ENCODE measurements at places on chromosomes 7 and 10. TPM values are rescaled to one million over a fixed set of nuclear protein-coding genes. Genes with fewer than 3 reads are reported as not detected.

FAM131B gene
- 7.6 TPM for total RNA-seq

TNPO3 gene
- total RNA-seq, result 49.2 TPM

OR2A42 gene
- total RNA-seq, result not detected

- no peak overlapping the region for H3K4me3 ChIP-seq
- no peaks in the 10 kb centered on the region for H3K36me3 ChIP-seq
- no peaks in the 10 kb centered on the region for H3K27me3 ChIP-seq
Observed at GRCh38 chr10:34010891-34011290, 676.4 kb upstream of the NRP1 start.

DNA sequence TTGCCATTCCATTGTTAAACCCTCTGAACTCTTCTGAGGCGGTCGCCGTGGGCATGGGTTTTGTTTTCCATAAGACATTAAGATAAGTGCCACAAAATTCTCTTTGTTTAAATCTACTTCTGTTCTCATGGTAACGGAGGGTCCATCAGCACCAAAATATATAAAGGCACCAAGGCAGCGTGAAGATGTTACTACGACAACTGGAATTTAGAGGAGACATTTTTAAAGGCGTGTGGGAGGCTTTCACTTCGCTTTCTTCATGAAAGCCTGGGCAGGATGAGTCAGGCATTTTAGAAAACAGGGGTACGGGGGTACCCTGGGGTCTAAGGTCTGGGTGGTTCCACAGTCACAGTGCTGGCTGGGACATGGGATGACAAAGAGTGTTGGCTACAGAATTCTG, 34.0 kb downstream of the SMKR1 start:
- H3K36me3 ChIP-seq, result no peaks in the 10 kb centered on the region
- no peak overlapping the region for H3K27ac ChIP-seq
- H3K4me3 ChIP-seq, result no peak overlapping the region
- H3K27me3 ChIP-seq, result no peaks in the 10 kb centered on the region
- peaks cover 4% of the 10 kb centered on the region for H3K4me1 ChIP-seq

- no peak for DNase-seq
- no peaks in the 10 kb centered on the region for H3K27me3 ChIP-seq
- H3K4me1 ChIP-seq, result no peaks in the 10 kb centered on the region
- H3K27ac ChIP-seq, result no peak overlapping the region
Observed at GRCh38 chr10:21702633-21703111, 168.6 kb downstream of the MLLT10 start.

DNA sequence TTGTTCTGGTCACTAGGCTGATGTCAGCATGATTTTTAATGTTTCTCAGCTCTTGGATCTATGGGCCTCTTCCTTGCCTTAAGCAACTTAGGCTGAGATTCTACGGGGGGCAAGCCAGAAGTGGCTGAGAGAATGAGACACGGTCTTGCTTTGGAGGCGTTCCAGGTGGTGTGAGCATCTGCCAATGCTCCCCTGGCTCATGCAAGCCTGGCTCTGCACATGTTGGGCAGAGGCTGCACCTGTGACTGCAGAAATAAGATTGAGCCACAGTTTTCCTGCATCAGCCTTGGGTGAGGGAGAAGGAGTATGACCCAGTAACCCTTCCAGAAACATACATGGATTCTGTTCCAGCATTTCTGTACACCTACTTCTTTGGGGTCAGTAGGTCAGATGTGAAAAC, 41.9 kb downstream of the C10orf120 start:
- no peaks in the 10 kb centered on the region for H3K36me3 ChIP-seq
- no peak overlapping the region for H3K27ac ChIP-seq
- DNase-seq, result no peak

DNA sequence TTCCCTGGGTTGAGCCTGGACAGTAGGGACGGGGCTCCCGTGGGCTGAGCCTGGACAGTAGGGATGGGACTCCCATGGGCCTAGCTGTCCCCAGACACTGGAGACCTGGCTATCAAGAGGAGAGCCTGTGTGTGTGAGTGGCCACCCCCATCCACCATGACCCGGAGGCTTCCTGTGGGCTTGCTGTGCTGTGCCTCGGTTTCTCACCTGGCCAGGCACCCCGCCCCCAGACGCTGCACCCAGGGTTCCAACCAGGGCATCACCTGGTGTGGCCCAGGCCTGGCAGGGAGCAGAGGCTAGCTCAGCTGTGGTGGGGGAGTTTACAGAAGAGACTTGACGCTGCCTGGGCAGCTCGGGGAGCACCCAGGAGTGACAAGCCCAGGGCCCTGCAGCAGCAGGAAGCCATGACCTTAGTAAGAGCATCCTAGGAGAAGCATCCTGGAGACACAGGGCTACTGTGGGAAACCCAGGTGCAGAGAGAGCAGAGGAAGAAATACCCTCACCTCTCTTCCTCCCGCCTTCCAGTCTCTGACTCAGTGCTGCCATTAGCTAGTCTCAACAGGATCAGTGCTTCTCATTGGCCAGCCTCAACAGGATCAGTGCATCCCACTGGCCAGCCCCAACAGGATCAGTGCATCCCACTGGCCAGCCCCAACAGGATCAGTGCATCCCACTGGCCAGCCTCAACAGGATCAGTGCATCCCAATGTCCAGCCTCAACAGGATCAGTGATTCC, 61.0 kb downstream of the PDGFA start:
- H3K4me1 ChIP-seq, result peaks cover 18% of the 10 kb centered on the region
- H3K36me3 ChIP-seq, result no peaks in the 10 kb centered on the region
- H3K4me3 ChIP-seq, result no peak overlapping the region

DNA sequence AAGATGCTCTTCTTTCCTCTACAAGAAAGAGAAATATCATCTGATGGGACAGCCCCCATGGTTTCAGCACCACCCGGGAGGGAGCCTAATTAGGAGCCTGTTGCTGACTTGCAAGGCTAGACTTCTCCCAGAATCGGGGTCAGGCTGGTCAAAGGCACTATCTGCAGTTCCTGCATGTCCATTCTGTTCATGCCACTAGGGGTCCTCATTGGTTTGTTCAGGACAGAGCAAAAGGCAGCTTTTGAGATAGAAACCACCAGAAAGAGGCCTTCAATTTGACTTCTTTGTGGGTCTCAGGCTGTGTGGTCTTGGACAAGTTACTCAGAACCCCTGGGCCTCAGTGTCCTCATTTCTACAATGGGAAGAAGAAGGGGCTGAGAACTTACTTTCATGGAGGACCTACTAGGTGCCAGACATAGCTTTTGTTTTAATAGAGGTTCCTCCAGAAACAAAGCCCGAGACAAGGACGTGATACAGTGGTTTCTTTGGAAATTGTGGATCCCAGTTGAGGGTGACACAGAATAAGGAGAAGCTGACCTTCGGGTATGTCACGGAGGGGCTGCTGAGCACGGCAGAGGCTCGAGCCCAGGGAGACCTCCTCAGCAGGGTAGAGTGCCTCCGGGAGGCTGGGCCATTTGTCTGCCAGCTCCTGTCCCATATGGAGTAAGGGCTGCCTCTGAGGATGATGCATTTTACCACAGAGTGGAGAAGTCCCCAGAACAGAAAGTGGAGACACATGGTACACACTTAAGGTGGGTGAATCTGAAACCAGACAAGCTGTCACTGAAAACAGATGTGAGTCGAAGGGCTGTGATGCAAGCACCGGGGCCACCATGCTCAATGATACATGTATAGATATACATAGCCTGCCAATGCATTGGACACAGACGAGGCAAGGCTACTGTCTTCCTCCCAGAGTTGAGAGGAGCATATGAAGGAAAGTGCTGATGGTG, 33.1 kb upstream of the NEUROD6 start:
- H3K4me1 ChIP-seq, result no peaks in the 10 kb centered on the region
- DNase-seq, result peak; percentile 29
- no peak overlapping the region for H3K4me3 ChIP-seq
- H3K36me3 ChIP-seq, result no peaks in the 10 kb centered on the region
- H3K27ac ChIP-seq, result no peak overlapping the region
- H3K27me3 ChIP-seq, result no peaks in the 10 kb centered on the region

Measured in astrocyte (in vitro differentiated cells and primary cell).